ENCODE measurements at places on chromosomes 11 and 22. TPM values are rescaled to one million over a fixed set of nuclear protein-coding genes. Genes with fewer than 3 reads are reported as not detected.

Gene FAT3
- polyA plus RNA-seq = 0.25 TPM

DNA sequence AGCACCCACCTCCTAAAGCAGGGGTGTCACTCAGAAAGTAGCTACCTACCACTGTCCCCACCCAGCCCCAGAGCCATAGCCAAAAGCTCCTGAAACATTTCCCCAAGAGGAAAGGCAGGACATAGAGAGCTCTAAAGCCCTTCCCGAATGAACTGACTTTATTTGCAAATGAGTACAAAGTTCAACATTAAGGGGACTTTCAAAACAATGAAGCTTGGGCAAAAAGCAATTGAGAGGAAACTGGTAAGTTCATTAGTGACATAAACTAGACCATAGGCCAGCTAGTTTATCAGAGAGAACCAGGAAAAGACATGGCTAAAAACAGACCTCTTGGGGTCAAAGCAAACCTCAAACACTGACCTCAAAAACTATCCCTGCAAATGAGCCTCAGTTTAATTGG is 72.7 kb downstream of the IGLL5 start:
- H3K4me3 ChIP-seq = no peak overlapping the region
- H3K4me1 ChIP-seq = no peaks in the 10 kb centered on the region
- no peaks in the 10 kb centered on the region for H3K36me3 ChIP-seq
- no peak for DNase-seq
- peaks cover 7% of the 10 kb centered on the region for H3K27me3 ChIP-seq
- H3K27ac ChIP-seq = no peak overlapping the region

- no peak within 1 kb of the TSS for H3K27ac ChIP-seq
- H3K36me3 ChIP-seq = no peaks in the 10 kb centered on the region
- no peak within 1 kb of the TSS for H3K4me3 ChIP-seq
- H3K27me3 ChIP-seq = peaks cover 45% of the 10 kb centered on the region
- peaks cover 5% of the 10 kb centered on the region for H3K4me1 ChIP-seq
Measured at GRCh38 chr22:45284705-45285262, at the start of gene UPK3A. UPK3A (plus strand) TSS chr22:45284949; CDS start chr22:45285014, 65 bp downstream.

DNA sequence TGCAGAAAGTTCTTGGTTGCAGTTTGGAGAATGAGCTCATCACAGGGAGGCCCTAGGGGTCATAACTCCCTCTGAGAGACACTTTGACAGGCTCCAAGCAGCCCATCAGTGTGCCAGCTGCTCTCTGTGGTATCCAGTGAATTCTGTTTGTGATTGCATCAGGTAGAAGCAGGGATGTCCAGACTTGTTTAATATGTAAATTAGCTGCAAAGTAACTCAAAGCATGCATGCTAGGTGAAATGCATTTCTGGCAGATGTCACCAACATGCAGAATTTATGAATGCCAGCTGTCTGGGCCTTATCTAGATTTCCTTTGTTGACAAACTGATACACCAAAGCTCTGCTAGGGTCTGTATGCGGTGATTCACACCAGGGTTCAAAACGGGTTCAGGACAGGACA is 123.6 kb upstream of the MTNR1B start:
- peaks cover 17% of the 10 kb centered on the region for H3K4me1 ChIP-seq
- no peak overlapping the region for H3K27ac ChIP-seq
- no peaks in the 10 kb centered on the region for H3K36me3 ChIP-seq

DNA sequence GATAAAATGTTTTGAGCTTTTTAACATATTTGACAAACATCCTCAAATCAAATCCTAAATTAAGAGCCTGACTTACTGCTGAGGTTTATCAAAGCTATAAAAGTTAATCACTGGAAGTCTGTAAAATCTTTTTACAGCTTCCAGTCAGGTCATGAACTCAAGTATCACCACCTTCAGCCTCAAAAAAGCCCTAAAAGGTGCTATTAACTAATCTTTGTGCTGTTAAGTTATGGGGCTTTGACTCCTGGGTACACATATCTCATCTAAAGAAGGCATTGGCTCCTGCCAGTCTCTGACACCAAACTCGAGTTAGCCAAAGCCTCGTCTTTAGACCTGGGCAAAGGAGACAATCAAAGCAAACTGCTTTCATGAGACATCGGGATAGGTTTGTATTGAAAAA is 34.0 kb upstream of the CBX6 start:
- no peaks in the 10 kb centered on the region for H3K27me3 ChIP-seq
- H3K4me3 ChIP-seq = no peak overlapping the region
- no peak for DNase-seq
- H3K27ac ChIP-seq = no peak overlapping the region
- no peaks in the 10 kb centered on the region for H3K4me1 ChIP-seq
- no peaks in the 10 kb centered on the region for H3K36me3 ChIP-seq

Gene KBTBD3
- 7.6 TPM for polyA plus RNA-seq

DNA sequence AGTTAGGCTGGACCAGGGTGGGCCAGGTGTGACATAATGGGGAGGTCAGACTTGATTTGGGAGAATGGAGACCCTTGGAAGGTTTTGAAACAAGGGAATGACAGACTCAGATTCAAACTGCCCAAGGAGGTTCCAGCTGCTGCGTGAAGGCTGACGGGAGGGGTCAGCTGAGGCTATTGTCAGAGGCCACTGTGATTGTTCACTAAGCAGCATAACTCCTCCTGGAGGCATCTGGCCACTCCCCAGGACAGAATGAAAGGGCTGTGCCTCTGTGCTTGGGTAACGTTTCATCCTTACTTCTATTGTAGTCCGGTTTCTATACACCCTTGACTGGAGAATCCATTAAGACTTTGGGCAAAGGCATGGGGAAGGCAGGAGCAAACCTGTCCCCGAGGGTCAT is 126.6 kb downstream of the DSCAML1 start:
- no peak for DNase-seq
- no peaks in the 10 kb centered on the region for H3K4me1 ChIP-seq
- H3K4me3 ChIP-seq = no peak overlapping the region
- no peak overlapping the region for H3K27ac ChIP-seq

Gene PRG2
- polyA plus RNA-seq = 14.6 TPM

DNA sequence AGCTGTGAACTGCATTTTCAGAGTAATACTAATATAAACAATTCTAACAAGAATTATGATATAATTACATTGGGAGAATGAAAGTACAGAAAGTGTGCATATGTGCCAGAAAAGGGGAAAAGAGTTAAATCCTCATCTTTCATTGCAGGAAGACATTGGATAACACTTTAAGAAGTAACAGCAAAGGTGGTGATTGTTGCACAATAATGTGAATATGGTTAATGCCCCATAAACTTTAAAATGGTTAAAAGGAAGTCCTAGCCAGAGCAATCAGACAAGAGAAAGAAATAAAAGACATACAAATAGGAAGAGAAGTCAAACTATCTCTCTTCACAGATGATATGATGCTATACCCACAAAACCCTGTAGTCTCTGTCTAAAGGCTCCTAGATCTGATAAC is 111.5 kb downstream of the TTC28 start:
- H3K27ac ChIP-seq = no peak overlapping the region
- no peak overlapping the region for H3K4me3 ChIP-seq
- no peak for DNase-seq
- no peaks in the 10 kb centered on the region for H3K27me3 ChIP-seq

Gene SHISA8
- 2.9 TPM for polyA plus RNA-seq

Gene RAC2
- polyA plus RNA-seq = 206 TPM

DNA sequence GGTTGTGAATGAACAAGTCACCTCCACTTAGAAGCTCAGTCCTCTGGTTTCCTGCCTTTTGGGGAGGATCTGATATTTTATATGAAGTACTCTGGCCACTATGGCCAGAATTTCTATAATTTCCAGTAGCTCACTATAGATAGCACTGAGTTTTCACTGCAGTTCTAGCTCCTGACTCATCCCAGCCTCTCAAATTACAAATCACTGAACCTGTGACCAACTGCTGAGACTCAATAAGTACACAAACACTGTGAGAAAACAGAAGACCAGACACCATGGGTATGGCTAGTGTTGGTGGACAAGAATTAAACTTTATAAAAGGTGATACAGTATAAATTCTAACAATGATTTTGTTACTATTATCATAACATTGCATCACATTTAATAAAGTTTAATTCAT is 47.1 kb upstream of the UCP3 start:
- no peaks in the 10 kb centered on the region for H3K4me1 ChIP-seq
- no peak overlapping the region for H3K4me3 ChIP-seq
- H3K27ac ChIP-seq = no peak overlapping the region
- no peak for DNase-seq
- H3K36me3 ChIP-seq = peaks cover 38% of the 10 kb centered on the region

DNA sequence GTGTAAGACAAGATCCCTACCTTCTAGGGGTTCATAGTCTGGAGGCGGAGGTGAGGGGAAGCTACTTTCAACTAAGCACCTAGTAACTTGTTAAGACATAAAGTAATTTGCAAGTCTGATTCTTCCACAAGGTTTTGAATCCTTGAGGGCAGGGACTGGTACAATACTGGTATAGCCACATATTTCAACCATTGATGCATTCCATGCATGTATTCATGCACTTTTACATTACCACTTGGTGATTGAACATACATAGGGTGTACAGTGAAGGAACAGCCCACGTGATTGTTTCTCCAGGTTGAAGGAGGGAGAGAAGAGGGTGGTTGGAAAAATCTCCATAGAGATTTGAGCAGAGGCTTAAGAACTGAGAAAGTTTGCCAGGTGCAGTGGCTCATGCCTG is 62.0 kb upstream of the PAX6 start:
- no peak overlapping the region for H3K27ac ChIP-seq
- H3K27me3 ChIP-seq = peaks cover 27% of the 10 kb centered on the region
- H3K4me1 ChIP-seq = no peaks in the 10 kb centered on the region
- no peaks in the 10 kb centered on the region for H3K36me3 ChIP-seq

Gene TRIM51
- polyA plus RNA-seq = not detected

DNA sequence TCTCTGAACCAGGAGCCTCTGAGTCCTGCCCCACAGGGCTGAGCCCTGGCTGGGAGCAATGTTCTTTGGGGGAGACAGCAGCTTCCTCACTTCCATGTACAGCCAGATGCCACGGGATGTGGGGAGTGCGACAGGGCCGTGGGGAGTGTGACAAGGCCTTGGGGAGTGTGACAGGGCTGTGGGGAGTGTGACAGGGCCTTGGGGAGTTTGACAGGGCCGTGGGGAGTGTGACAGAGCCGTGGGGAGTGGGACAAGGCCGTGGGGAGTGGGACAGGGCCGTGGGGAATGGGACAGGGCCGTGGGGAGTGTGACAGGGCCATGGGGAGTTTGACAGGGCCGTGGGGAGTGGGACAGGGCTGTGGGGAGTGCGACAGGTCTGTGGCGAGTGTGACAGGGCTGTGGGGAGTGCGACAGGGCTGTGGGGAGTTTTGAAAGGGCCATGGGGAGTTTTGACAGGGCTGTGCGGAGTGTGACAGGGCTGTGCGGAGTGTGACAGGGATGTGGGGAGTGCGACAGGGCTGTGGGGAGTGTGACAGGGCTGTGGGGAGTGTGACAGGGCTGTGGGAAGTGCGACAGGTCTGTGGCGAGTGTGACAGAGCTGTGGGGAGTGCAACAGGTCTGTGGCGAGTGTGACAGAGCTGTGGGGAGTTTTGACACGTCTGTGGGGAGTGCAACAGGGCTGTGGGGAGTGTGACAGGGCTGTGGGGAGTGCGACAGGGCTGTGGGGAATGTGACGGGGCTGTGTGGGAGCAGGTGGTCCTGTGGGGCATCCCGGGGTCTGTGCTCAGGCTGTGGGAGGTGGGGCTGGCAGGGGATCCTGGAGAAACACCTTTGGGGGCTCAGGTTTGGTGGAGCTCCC is 6.6 kb upstream of the KRTAP5-6 start:
- H3K4me1 ChIP-seq = peaks cover 13% of the 10 kb centered on the region
- H3K27me3 ChIP-seq = peaks cover 5% of the 10 kb centered on the region
- DNase-seq = no peak
- no peak overlapping the region for H3K4me3 ChIP-seq
- H3K27ac ChIP-seq = no peak overlapping the region

- peaks cover 48% of the 10 kb centered on the region for H3K4me1 ChIP-seq
- H3K27me3 ChIP-seq = no peaks in the 10 kb centered on the region
- no peak overlapping the region for H3K4me3 ChIP-seq
- DNase-seq = no peak
Measured at GRCh38 chr22:17095538-17095937, 10.7 kb downstream of the IL17RA start.

DNA sequence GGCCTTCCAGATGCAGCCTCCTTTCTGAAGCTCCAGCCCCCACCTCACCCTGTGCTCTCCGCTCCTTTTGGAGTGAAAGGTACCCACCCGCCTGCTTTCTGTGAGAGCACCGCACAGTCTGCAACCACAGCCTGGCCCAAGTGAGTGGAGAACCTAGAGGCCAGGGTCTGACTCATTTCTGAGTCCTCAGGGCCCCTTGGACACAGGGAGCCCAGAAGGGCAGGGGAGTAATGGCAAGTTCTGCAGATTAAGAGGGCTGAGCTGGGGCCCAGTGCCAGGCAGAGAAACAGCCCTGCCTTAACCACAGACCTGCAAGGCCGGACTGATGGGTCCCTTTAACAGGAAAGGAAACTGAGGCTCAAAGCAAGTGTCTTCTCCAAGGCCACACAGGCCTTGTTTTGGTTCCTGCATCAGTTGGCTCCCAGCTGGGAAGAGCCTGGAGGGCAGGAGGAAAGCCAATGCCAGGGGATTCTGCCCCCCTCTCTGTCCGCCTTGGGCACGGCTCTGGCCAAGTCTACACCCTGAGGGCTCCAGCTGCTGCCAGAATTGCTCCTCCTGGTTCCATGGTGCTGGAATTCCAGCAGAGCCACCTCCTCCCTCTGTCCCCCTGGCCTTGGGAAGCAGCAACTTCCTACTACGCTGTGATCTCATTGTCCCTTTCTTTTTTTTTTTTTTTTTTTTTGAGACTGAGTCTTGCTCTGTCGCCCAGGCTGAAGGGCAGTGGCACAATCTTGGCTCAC is 55.1 kb downstream of the CYTH4 start:
- H3K4me3 ChIP-seq = no peak overlapping the region
- H3K4me1 ChIP-seq = no peaks in the 10 kb centered on the region
- DNase-seq = no peak
- H3K27me3 ChIP-seq = peaks cover 98% of the 10 kb centered on the region

GRCh38 chr11:11949482-11949881 is 58.9 kb downstream of the DKK3 start:
- peaks cover 3% of the 10 kb centered on the region for H3K36me3 ChIP-seq
- no peaks in the 10 kb centered on the region for H3K27me3 ChIP-seq
- H3K4me3 ChIP-seq = no peak overlapping the region
- no peak overlapping the region for H3K27ac ChIP-seq

GRCh38 chr11:58068655-58069054 is 37.9 kb downstream of the OR6Q1 start:
- no peak for DNase-seq
- H3K27me3 ChIP-seq = no peaks in the 10 kb centered on the region

DNA sequence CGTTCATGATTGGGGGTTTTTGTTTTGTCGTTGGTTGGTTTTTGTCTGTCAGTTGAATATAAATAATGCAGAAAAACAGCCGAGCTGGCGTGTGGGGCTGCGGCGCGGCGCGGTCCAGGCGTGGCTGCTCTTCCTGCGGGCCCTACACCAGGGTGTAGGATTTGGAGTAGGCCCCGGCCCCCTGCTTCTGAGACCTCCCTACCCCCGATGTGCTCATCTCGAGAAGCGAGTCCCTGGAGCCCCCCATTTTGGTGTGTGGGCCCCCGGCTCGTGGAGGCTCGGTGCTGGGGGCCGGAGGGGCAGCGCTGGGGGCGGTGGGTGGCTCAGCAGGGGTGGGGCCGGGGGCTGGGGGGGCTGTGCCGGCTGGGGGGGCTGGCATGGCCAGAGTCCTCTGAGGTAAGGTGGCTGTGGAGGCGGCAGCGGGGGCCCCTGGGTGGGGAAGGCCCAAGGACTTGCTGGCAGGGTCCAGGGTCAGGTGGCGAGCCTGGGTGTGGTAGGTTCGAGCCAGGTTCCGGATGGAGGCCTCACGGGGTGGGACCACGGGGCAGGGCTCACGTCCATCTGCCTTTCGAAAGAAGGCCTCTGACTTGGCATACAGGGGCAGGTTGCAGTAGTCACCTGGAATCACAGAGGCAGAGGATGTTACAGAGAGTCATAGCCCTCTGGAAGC is 100.7 kb downstream of the CEP164 start:
- no peak for DNase-seq
- H3K27me3 ChIP-seq = peaks cover 8% of the 10 kb centered on the region
- H3K4me1 ChIP-seq = no peaks in the 10 kb centered on the region
- no peaks in the 10 kb centered on the region for H3K36me3 ChIP-seq

All from thymus (tissue), 14 donors.